ENCODE measurements at places on chromosomes 5 and 9. TPM values are rescaled to one million over a fixed set of nuclear protein-coding genes. Genes with fewer than 3 reads are reported as not detected.

Gene RGS7BP
- total RNA-seq: not detected

Gene ACOT12
- total RNA-seq: not detected

- DNase-seq: no peak
These were observed 277.7 kb downstream of the TMEM167A start for GRCh38 chr5:82799361-82800077.

GRCh38 chr5:143016777-143017516 is 246.8 kb downstream of the ARHGAP26 start:
- DNase-seq: no peak

DNA sequence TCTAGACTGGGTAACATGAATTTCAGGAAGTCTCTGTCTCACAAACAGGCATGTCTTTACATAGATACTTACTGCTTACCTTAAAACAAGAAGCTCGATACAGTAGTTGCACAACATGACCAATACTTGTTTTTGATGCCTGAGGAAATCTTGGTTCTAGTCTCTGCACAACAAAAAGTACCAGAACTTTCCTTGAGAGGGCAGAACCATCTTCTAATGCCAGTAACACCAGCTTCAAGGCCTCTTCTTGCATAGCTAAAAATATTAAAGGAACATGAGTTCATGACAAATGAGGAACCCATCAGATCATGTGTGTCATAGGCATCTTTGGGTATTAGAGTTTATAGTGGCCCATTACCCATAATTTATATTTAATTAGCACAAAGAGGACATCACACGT is 22.0 kb downstream of the RC3H2 start:
- no peak for DNase-seq

- DNase-seq: no peak
These were observed 402.5 kb downstream of the EFNA5 start for GRCh38 chr5:107268241-107268640.

DNA sequence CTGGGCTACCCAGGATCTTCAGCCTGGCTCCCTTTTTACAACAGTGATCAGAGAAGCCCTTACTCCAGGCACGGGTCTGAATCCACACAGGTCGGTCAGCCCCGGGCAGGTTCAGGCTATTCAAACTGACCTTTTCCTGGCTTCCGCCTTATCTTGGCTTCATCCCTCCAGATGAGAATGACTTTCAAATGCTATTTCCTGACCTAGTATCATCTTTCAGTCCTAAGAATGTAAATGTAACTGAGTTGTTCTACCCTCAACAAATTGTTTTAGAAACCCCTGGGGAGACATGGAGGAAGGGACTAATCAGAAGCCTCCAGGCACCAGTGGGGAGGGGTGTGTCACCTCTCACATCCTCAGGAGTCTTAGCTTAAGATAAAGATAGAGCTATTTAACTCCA is 213.2 kb downstream of the EPB41L4A start:
- no peak for DNase-seq

GRCh38 chr5:1763960-1764605 is 35.6 kb downstream of the MRPL36 start:
- no peak for DNase-seq

Measured in natural killer cell treated with Interleukin-12 subunit alpha and Interleukin-12 subunit beta and Interleukin-15 and Interleukin-18, amount 100 ng/mL, for 72 hours (primary cell).